ENCODE measurements at places on chromosomes 2 and 18. TPM values are rescaled to one million over a fixed set of nuclear protein-coding genes. Genes with fewer than 3 reads are reported as not detected.

DNA sequence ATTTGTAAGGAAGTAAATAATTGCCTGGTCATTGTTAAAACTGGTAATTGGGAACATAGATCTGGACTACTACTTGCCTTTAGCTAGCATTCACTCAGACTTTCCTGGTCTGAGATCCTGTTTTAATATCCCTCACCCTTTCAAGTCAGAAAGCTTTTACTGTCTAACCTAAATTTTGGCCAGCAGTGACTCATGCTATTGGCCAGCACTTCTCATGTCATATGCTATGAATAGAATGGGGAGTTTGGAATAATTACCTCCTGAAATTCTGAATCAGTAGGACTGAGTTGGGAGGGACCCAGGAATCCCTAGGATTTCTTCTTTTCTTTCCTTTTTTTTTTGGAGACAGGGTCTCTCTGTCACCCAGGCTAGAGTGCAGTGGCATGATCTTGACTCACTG lies 19.3 kb downstream of the STK36 start:
- DNase-seq = no peak
- no peak overlapping the region for H3K4me3 ChIP-seq
- H3K36me3 ChIP-seq = peaks cover 10% of the 10 kb centered on the region
- no peaks in the 10 kb centered on the region for H3K27me3 ChIP-seq

DNA sequence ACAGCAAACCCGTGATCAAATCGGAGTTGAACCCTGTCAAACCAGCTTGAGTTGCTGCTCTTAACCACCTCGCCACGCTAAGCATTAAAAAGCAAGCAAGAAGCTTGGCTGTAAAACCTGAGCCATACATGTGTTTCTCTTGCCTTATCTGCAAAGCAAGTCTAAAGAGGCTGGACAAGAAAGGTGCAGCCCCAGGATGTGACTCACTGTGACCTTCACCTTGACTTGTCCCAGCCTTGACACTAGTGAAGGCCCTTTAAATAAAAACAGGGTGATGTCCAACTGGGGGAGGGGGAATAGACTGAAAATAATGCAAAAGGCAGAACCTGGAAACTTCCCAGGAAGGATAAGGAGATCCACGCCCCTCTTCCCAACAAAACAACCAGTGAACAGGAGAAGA lies 127.6 kb upstream of the NPAS2 start:
- H3K4me3 ChIP-seq = no peak overlapping the region
- H3K27me3 ChIP-seq = no peaks in the 10 kb centered on the region
- H3K4me1 ChIP-seq = no peaks in the 10 kb centered on the region

DNA sequence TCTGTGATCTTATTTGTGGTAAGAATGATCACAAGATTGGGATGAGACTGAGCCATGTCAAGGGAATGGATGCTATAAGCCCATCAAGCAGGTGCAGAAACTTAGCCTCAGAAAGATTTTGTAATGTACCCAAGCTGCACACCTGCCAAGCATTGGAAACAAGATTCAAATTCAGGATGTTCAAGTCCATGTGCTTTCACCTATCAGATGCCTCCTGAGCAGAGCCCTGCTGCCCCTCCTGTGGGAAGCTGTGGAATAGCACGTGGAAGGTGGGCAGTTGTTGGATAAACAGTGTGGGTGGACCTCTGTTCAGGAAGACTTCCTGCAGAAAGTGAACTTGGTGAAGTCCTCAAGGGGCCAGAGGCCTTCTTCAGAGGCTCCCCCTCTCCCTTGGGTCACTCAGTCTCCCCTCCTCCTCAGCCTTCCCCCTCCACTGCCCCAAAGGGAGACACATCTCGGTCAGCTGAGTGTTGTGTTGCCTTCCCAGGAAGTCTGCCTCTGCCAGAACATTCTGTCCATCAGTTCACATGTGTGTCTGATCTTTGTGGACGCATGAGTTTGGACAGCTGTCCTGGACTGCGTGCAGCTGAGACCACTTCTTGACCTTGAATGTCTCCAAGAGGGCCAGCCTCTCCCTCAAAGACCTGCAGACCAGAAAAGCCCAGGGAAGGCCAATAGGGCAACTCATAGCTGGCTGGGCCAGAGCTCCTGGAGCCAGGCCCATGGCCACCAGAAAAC lies 186.1 kb downstream of the INHBB start:
- peaks cover 6% of the 10 kb centered on the region for H3K27me3 ChIP-seq
- no peak overlapping the region for H3K4me3 ChIP-seq
- DNase-seq = no peak
- no peak overlapping the region for H3K27ac ChIP-seq
- H3K4me1 ChIP-seq = no peaks in the 10 kb centered on the region
- no peaks in the 10 kb centered on the region for H3K36me3 ChIP-seq

GRCh38 chr2:25524507-25524906 lies 148.9 kb downstream of the DTNB start:
- no peak overlapping the region for H3K27ac ChIP-seq
- H3K4me1 ChIP-seq = peaks cover 6% of the 10 kb centered on the region
- no peaks in the 10 kb centered on the region for H3K36me3 ChIP-seq
- no peak for DNase-seq
- H3K27me3 ChIP-seq = no peaks in the 10 kb centered on the region

GRCh38 chr2:222842491-222843174 lies 18.2 kb upstream of the ACSL3 start:
- no peaks in the 10 kb centered on the region for H3K36me3 ChIP-seq
- H3K4me1 ChIP-seq = peaks cover 15% of the 10 kb centered on the region
- no peak overlapping the region for H3K4me3 ChIP-seq

DNA sequence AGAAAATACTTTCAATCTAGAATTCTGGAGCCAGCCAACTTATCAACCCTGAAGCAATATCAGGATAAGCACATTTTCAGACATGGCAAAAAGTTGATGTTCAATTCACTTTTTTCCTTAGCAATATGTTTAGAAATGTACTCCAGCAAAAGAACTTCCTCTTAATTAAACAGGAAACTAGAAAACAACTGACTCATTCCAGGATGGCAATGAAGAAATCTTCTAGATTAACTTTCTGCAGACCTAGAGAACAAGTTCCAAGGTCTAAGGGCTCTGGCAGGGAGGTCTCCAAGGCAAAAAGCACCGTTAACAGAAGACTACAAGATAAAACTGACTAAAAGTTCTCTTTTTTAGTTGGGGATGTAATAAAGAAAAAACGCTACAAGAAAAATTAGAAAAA lies 69.2 kb upstream of the VWC2L start:
- no peaks in the 10 kb centered on the region for H3K27me3 ChIP-seq
- no peak for DNase-seq
- no peaks in the 10 kb centered on the region for H3K4me1 ChIP-seq
- H3K4me3 ChIP-seq = no peak overlapping the region
- H3K36me3 ChIP-seq = no peaks in the 10 kb centered on the region
- no peak overlapping the region for H3K27ac ChIP-seq

Gene FLACC1
- total RNA-seq = 0.98 TPM

Gene CNTNAP5
- total RNA-seq = not detected

Gene TAF1B
- total RNA-seq = 25.3 TPM

Gene FASTKD2
- total RNA-seq = 44.5 TPM

Gene C2orf42
- total RNA-seq = 16.0 TPM
